A549 treated with DMSO at 1 μM for 4 hours (cell line): ENCODE measurements at places on chromosomes 5 and 9. TPM values are rescaled to one million over a fixed set of nuclear protein-coding genes. Genes with fewer than 3 reads are reported as not detected.

Gene PPIC
- 13.1 to 16.4 TPM (median 15.6 TPM) in 5 replicates for total RNA-seq

Gene PCDHB16
- total RNA-seq: 0.04 to 0.19 TPM (median 0.06 TPM) in 5 replicates

Gene SV2C
- not detected in 5 replicates for total RNA-seq

Gene CCL27
- 0.27 to 0.39 TPM (median 0.34 TPM) in 4 of 5 replicates, not detected in the other for total RNA-seq

Gene DNAH5
- total RNA-seq: 0.93 to 1.3 TPM (median 1.0 TPM) in 5 replicates

Gene NIPAL4
- total RNA-seq: 10.1 to 16.2 TPM (median 11.0 TPM) in 5 replicates

Gene NTRK2
- 0.01 to 0.03 TPM (median 0.03 TPM) in 5 replicates for total RNA-seq

Gene CMBL
- 19.2 to 23.5 TPM (median 22.2 TPM) in 5 replicates for total RNA-seq

Gene ANKRD18A
- 10.7 to 12.8 TPM (median 12.2 TPM) in 5 replicates for total RNA-seq

Gene HNRNPH1
- 496 to 567 TPM (median 529 TPM) in 5 replicates for total RNA-seq

Gene OR1L8
- not detected in 5 replicates for total RNA-seq

Gene KCNN2
- total RNA-seq: 0.11 to 0.23 TPM (median 0.17 TPM) in 4 of 5 replicates, not detected in the other

Gene PCDHGB4
- total RNA-seq: 0.77 to 1.0 TPM (median 0.88 TPM) in 5 replicates

Gene G3BP1
- total RNA-seq: 149 to 184 TPM (median 166 TPM) in 5 replicates

Gene TNC
- total RNA-seq: 0.92 to 1.4 TPM (median 1.00 TPM) in 5 replicates

Gene ARSB
- 9.2 to 11.9 TPM (median 10.0 TPM) in 5 replicates for total RNA-seq

Gene TOR1A
- 57.3 to 66.4 TPM (median 65.0 TPM) in 5 replicates for total RNA-seq

Gene GNAQ
- total RNA-seq: 15.8 to 27.5 TPM (median 19.7 TPM) in 5 replicates

Gene LHX3
- total RNA-seq: 0.05 to 0.13 TPM (median 0.09 TPM) in 5 replicates

Gene MORN5
- total RNA-seq: 0.42 TPM in 1 of 5 replicates, not detected in the others

Gene NAIF1
- 4.3 to 8.2 TPM (median 7.0 TPM) in 5 replicates for total RNA-seq

Gene LTC4S
- 0.26 to 0.34 TPM in 2 of 5 replicates, not detected in the others for total RNA-seq

Gene CENPK
- total RNA-seq: 24.5 to 36.9 TPM (median 33.5 TPM) in 5 replicates

Gene DPH7
- total RNA-seq: 24.3 to 29.5 TPM (median 27.4 TPM) in 5 replicates

Gene GOLM1
- total RNA-seq: 108 to 121 TPM (median 117 TPM) in 5 replicates

Gene NOXA1
- 0.66 to 1.7 TPM (median 1.4 TPM) in 5 replicates for total RNA-seq
